H1 (cell line): ENCODE measurements at places on chromosomes 3 and 15.

DNA sequence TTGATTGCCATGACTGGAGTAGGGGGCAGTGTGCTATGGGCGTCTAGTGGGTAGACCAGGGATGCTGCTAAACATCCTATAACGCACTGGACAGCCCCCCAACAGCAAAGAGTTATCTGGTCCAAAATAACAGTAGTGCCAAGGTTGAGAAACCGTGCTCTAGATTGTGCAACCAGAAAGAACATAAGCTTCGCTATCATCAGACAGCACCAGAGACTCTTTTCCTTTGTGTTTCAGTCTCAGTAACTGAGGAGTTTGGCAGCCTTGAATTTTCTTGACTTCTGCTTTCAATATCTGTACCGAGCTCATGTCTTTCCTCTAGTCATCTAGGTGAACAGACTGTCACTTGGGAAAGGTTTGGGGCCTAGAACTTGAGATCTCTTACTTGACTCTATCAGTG is 8.8 kb downstream of the ARID3B start:
- H3K27ac ChIP-seq: no peak overlapping the region
- no peak overlapping the region for H3K4me3 ChIP-seq
- no peak for DNase-seq
- H3K36me3 ChIP-seq: peaks cover 17% of the 10 kb centered on the region
- H3K27me3 ChIP-seq: no peaks in the 10 kb centered on the region

DNA sequence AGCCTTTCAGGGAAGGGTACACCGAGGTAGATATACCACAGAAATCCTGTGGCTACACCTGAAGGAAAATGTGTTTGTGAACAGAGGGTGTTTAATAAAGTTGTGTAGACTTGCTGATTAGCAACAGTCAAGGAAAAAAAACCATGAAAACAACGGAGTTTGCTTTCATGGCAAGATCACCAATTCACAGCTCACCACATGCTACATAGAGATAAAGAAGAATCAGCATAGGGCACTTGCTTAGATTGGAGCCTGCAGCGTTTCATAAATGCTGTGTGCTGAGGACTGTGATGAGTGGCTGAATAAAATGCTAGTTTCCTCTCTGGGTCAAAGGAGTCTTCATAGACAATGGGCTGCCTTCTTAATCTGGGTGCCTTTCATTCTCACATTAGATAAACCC is 257.6 kb downstream of the SLC9A9 start:
- H3K4me3 ChIP-seq: no peak overlapping the region
- no peak for DNase-seq
- no peak overlapping the region for H3K27ac ChIP-seq
- H3K36me3 ChIP-seq: no peaks in the 10 kb centered on the region
- H3K4me1 ChIP-seq: no peaks in the 10 kb centered on the region

DNA sequence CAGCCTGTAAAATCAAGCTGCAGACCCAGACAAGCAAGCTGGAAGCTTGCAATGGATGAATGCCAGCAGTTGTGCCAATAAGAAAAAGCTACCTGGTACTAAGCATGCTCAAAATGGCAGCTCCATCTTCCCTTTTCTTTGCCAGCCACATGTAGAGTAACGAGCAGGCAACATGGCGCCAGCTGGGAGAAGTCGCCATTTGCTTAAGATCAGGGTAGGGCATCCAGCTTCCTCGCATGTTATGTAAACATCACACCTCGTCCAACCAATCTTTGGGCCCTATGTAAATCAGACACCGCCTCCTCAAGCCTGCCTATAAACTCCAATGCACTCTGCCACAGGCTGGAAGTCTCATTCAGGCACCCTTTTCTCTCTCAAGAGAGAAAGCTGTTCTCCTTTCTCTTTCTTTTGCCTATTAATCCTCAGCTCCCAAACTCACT is 973.9 kb downstream of the FHIT start:
- H3K27me3 ChIP-seq: no peaks in the 10 kb centered on the region
- H3K27ac ChIP-seq: no peak overlapping the region
- H3K4me1 ChIP-seq: 0 out of 2 replicates have a peak, but pooled peaks cover 3% of the 10 kb centered on the region
- H3K4me3 ChIP-seq: no peak overlapping the region
- H3K36me3 ChIP-seq: no peaks in the 10 kb centered on the region
- DNase-seq: no peak

GRCh38 chr3:75015280-75015679 is 400.8 kb upstream of the CNTN3 start:
- no peak overlapping the region for H3K27ac ChIP-seq
- H3K36me3 ChIP-seq: no peaks in the 10 kb centered on the region
- H3K4me3 ChIP-seq: no peak overlapping the region

GRCh38 chr15:75172284-75172820 is 29.3 kb upstream of the C15orf39 start:
- H3K27ac ChIP-seq: no peak overlapping the region
- H3K36me3 ChIP-seq: no peaks in the 10 kb centered on the region
- no peak for DNase-seq
- no peak overlapping the region for H3K4me3 ChIP-seq
- peaks cover 1% of the 10 kb centered on the region; the same call in 1 of the 2 replicates for H3K27me3 ChIP-seq

GRCh38 chr15:99371180-99372103 is 120.2 kb downstream of the LRRC28 start:
- H3K27ac ChIP-seq: no peak overlapping the region
- no peak for DNase-seq
- no peaks in the 10 kb centered on the region for H3K27me3 ChIP-seq

DNA sequence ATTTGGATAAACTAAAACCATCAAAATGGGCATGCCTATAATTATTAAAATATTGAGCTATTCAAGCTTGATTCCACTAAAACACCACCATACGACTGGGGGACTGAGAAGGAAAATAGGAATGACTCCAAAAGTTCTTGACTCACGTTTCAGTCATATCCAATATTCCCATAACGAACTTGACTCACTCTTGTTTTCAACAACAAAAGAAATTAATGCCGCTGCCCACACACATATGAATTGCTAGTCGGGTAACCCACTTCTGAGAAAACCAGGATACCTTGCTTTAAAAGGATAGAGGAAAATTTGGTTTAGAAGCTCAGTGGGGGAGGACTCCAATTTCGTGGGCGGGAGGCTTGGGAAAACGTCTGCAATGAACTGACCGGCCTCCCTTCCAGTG is 5.2 kb downstream of the HTR3C start:
- no peaks in the 10 kb centered on the region for H3K36me3 ChIP-seq
- H3K27me3 ChIP-seq: no peaks in the 10 kb centered on the region
- no peak overlapping the region for H3K27ac ChIP-seq
- H3K4me3 ChIP-seq: no peak overlapping the region
- H3K4me1 ChIP-seq: no peaks in the 10 kb centered on the region

DNA sequence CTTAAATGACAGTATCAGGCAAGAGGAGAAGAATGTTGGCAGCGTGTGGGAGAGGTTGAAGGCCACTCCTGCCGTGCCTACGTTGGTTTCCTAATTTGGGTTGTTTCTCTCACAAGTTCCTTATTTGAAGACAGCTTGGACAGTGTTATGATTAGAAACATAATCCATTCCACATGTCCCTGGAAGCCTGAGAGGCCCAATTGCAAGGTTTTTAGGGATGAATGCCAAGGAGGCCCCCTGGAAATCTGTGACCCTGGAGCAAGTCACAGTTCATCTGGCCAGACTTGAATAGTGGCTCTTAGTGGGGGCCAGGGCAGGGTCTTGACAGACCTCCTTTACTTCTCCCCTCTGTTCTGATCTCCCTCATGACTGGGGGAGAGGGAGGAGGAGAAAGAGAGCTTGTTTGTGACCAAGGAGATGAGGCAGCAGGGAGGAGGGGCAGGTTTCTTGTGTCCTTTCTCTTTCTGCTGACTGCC is 584.4 kb upstream of the TBL1XR1 start:
- no peak overlapping the region for H3K4me3 ChIP-seq
- no peak for DNase-seq
- no peaks in the 10 kb centered on the region for H3K27me3 ChIP-seq
- peaks cover 3% of the 10 kb centered on the region for H3K4me1 ChIP-seq

DNA sequence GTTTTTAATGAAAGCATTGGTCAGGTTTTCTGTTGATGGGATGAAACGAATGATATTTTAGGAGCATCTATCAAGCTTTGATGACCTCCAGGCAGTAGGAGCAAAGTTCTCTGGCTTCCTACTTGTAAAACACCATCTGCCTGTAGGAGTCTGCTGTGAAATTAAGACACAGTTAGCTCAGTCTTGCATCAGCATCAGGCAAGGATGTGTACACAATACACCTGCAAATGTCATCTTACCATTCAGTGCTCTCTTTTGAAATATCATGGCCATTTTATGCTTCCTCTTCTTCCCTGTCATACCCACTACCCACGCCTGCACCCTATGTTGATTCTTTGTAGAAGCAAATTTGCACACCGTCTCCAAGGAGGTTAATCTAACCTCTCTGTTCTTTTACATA is 38.2 kb downstream of the B3GALNT1 start:
- no peaks in the 10 kb centered on the region for H3K27me3 ChIP-seq
- H3K4me3 ChIP-seq: no peak overlapping the region
- no peaks in the 10 kb centered on the region for H3K4me1 ChIP-seq
- DNase-seq: no peak
